Right hindlimb (tissue), 1 donor: ENCODE measurements at places on chromosomes 5 and 9.
A peak's percentile ranks its signal among the peaks of the same experiment; 100 is the strongest.

DNA sequence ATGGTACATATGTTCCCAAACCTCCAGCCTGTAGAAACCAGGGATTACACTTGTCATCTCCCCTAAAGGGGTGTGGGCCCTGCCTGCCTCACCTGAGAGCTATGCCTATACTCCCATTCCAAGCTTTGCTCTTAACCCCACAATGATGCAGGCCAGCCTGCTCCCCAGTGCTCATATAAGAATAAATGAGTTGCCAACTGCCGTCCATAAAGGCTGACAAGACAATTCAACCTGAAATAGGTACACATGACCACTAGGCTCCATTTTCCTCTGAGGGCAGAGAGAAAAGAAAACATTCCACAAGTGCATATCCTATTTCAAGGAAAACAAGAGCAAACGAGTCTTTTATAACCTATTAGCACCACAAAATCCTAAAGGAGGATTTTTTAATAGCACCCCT, 28.4 kb downstream of the SKP1 start:
- no peak for DNase-seq

DNA sequence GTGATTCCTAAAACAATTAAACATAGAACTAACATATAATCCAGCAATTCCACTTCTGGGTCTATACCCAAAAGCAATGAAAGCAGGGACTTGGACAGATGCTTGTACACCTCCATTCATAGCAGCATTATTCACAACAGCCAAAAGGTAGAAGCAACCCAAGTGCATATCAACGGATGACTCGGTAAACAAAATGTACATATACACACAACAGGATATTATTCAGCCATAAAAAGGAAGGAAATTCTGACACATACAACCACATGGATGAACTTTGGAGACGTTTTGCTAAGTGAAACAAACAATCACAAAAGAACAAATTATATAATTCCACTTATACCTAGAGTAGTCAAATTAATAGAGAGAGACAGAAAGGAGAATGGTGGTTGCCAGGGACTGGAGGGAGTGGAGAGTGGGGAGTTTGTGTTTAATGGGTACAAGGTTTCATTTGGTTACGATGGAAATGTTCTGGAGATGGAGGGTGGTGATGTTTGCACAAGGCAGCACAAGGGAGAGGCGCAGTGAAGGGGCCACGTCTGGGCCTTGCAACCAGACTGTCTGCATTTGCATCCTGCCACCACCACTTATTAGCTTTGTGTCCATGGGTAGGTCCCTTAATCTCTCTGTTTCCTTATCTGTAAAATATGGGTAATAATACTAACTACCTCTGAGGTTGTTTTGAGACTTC, 36.3 kb upstream of the RLN1 start:
- no peak for DNase-seq

DNA sequence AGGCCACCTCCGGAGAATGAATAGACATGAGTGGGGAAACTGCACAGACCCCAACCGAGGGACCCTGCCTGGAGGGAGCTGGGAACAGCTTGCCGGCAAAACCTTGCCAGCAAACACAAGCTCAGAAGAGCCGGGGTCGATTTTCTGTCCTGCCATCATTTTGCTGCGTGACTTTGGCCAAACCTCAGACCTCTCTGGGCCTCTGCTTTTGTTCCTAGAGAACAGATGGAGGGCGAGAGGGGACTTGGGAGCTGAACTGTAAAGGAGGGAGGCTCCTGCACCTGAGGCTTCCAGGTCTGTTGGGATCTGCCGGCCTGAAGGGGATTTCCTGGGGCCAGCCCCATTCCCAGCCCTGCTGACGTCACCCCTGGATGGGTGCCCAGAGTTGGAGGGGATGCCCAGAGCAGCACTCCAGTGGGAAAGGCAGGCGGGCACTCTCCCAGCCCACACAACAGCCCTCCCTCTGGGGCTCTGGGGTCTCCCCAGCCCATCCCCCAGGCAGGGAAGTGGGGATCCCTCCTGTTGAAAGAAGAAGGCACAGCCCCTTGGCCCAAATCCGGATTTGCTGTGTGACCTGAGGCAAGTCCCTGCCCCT, 40.4 kb upstream of the SYNPO start:
- DNase-seq, result peak; percentile 88

GRCh38 chr5:126732716-126733115, 44.2 kb upstream of the LMNB1 start:
- DNase-seq, result no peak

DNA sequence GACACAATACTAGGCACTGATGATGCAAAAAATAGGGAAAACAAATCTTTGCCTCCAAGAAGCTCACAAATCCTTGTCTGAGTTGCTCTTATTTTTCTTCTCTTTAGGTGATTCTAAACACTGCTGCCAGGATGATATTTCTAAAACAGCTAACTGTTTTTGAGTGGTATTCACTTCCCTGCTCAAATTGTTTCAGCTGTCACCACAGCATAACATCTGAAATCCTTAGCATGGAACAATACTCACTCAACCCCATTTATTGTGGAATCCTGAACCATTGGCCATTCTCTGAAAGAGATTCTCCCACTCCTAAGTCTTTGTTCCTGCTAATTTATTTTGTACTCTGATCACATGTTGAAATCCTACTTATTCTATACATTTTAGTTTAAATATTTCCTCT, 4.8 kb upstream of the SHOC1 start:
- DNase-seq, result no peak
